ENCODE measurements at places on chromosomes 1 and 21.

- DNase-seq = no peak
Measured at GRCh38 chr1:206415942-206416341, 54.3 kb upstream of the IKBKE start.

GRCh38 chr1:2990376-2991115, 30.7 kb upstream of the ACTRT2 start:
- DNase-seq = no peak

DNA sequence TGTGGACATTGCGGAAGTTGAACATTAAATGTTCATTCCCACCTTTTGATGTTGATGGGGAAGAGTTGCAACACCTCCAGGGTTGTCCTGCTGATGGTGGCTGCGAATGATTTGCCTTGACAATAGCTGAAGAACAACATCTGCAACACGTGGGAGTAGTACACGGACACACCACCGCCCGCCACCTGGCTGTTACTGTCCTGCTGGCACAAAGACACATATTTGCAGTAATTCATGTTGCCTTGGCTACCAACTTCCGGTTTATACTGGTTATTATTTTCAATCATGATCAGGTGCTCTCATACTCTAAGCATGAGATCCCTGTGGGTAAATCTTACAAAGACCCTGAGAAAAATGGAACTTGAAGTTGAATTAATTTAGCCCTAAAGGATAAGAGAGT, 55.2 kb downstream of the UBR4 start:
- no peak for DNase-seq

- DNase-seq = no peak
Measured at GRCh38 chr21:24628046-24628445, 979.2 kb downstream of the MRPL39 start.

DNA sequence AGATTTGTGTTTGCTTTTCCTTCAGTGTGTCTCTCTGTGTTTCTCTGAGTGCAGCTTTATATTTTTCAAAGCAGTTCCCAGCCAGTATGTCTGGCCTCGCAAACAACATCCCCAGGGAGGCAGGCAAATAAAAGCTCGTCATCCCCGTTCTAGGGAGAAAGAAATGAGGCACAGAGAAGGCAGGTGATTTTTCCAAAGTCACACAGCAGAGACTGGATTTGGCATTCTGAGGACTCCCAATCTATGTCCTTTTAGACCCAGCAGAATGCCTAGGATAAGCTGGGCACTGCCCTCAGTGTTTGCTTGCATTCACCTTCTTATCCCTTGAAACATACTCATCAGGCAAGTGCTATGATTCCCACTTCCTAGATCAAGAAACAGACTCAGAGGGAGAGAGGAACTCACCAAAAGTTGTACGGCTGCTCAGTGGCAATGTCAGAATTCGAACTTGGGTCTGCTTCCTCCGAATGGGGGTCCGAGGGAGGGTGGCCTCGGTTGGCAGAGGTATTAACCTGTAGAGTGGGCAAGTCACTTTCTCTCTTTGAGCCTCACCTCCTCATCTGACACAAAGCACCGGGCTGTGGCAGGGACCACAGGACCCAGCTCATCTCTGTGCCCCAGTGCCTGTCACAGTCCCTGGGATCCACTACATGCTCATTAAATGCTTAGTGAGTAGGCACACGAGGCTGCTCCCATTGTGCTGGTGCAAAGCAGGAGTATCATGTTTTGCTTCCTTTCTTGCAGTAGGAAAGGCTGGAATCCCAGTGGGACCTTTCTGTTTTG, 4.2 kb downstream of the RAP1GAP start:
- no peak for DNase-seq

Measured in NCI-H1105 (cell line).